Muscle of leg (tissue), 16 donors: ENCODE measurements at places on chromosomes 11 and 22.

GRCh38 chr11:96221244-96222070 lies 121.5 kb downstream of the MAML2 start:
- no peak for DNase-seq

- DNase-seq: no peak
Measured at GRCh38 chr11:73029403-73029802, 112.7 kb downstream of the FCHSD2 start.

GRCh38 chr11:126864934-126865333 lies 135.6 kb downstream of the KIRREL3 start:
- no peak for DNase-seq

DNA sequence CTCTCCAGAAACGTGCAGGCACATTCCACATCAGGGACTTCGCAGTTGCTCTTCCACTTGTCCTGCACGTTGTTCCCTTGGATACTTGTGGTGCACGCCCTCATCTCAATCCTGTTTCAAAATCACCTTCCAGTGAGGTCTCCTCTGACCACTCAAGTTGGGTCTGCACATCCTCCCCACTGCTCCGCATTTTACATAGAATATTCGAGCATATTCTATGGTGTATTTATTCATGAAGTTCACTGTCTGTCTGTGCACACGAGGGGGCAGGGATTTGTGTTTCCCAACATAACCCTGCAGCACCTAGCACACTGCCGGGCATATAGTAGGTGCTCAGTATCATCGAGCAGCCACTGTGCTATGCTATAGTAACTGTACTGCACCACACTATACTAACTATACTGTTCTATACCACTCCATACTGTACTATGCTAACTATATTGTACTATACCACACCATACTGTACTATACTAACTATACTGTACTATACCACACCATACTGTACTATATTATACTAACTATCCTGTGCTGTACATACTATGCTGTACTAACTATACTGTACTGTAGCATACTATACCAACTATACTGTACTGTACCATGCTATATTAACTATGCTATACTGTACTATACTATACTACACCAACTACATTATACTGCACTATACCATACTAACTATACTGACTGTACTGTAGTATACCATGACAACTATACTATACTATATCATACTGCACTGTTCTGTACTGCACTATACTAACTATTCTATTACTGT lies 30.3 kb downstream of the ELF5 start:
- no peak for DNase-seq

DNA sequence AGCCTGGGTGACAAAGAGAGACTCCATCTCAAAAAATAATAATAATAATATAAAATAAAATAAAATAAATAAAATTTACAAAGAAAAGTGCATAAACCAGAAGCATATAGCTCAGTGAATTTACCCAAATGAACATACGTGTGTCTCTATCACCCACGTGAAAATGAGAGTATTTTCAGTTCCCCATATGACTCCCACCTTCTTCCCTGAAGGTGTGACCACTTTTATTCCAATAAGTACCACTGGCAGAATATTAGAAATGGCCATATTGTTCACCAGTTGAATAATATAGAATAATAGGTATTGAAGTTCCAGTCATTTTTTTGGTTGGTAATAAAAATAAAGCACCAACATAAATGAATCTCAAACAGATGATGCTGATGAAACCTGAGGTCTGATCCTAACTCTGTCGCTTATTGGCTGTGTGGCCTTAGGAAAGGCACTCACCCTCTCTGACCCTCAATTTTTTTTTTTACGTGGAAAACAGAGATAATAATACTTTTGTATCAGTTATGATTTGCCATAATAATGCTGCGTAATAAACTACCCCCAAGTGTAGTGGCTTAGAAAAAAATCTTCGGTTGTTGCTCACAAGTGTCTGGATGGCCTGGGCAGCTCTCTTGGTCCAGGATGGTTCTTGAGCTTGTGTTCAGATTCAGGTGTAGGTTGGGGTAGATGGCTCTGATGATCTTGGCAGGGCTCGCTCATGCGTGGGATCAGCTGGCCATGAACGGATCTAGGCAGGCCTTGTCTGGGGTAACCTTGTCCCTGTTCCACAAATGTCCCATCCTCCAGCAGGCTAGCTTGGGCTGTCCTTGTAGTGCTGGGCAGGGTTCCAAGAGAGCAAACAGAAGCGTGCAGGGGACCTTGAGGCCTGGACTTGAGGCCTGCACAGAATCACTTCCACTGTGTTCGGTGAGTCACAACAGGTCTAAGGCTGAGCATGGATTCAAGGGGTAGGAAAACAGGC lies 88.1 kb downstream of the MYO18B start:
- no peak for DNase-seq

GRCh38 chr11:68841718-68842426 lies at the start of gene CPT1A:
Gene CPT1A (minus strand): TSS chr11:68841916. CDS start chr11:68815474, 26,442 bp downstream.
- DNase-seq: peak; percentile 88

- DNase-seq: peak; percentile 82
Measured at GRCh38 chr11:96188243-96189006, 154.6 kb downstream of the MAML2 start.

GRCh38 chr11:114185436-114185835 lies 110.8 kb upstream of the NNMT start:
- no peak for DNase-seq

- no peak for DNase-seq
Measured at GRCh38 chr11:132681971-132682370, 850.3 kb downstream of the OPCML start.

- DNase-seq: no peak
Measured at GRCh38 chr22:38971791-38972190, 10.4 kb upstream of the APOBEC3B start.

- DNase-seq: peak; percentile 18
Measured at GRCh38 chr22:45683248-45683647, 11.6 kb downstream of the ATXN10 start.

- DNase-seq: peak; percentile 72
Measured at GRCh38 chr22:26542831-26543230, 30.6 kb upstream of the TFIP11 start.

DNA sequence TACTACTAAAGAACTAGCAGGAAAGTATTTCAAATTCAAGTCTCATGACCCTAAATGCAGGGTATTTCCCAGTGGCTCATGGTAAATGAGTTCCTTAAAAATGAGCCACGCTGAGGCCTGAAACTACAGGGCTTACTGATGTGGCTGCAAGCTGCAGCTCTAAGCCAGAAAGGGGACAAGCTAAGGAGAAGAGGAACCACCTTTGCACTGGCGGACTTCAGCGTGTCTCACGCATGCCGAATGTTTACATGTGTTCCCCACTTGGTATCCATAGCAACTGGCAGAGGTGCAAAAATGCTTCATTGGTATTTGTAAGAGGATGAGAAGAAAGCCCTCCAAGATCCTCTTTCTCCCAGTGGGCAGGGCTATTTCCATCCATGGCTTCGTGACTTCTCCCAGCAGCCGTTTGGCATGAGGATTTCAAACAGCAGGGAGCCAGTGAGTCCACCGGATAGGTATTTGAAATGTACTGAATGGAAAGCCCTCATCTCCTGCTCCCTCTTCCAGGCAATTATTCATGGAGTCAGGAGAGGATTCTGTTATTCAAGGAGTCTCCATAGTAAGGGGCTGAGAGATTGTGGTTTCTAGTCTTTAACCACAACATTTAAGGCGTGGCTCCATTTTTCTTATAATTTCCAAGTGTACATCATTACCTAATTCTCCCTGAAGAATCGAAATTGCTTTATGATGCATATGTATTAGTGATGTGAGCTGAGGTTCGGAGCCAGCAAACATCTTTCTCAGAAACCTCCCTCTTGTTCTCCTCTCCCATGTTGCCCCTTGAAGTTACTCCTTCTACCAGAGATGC lies 55.3 kb upstream of the CD44 start:
- DNase-seq: peak; percentile 99

- DNase-seq: no peak
Measured at GRCh38 chr11:20327377-20327935, 36.1 kb upstream of the HTATIP2 start.

DNA sequence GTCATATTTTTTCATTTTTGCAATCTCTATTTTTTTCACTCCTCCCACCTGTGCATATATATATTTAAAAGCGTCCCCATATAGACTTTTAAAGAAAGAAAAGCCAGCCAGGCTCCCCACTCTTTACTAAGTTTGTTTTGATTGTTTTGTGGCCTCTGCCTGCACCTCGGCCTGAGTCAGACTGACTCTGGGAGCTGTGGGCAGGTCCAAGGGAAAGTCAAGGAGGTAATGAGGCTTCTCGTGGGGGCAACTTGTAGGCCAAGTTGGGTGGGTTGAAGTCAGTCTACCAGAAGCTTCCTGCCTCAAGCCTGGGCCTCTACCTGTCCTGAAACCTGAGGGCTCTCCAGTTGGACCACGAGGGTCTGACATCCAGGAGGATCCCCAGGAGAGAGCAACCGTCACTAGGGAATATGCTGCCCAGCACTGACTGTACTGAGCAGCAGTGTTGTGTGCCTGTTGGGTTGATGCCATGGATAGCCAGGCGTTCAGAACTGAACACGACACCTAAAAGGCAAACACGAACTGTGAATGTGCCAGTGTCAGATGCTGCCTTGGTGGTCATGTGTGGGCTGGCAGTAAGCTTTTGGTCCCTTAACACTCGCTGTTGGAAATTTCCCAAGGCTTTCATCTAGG lies 58.8 kb downstream of the BMAL1 start:
- DNase-seq: no peak

DNA sequence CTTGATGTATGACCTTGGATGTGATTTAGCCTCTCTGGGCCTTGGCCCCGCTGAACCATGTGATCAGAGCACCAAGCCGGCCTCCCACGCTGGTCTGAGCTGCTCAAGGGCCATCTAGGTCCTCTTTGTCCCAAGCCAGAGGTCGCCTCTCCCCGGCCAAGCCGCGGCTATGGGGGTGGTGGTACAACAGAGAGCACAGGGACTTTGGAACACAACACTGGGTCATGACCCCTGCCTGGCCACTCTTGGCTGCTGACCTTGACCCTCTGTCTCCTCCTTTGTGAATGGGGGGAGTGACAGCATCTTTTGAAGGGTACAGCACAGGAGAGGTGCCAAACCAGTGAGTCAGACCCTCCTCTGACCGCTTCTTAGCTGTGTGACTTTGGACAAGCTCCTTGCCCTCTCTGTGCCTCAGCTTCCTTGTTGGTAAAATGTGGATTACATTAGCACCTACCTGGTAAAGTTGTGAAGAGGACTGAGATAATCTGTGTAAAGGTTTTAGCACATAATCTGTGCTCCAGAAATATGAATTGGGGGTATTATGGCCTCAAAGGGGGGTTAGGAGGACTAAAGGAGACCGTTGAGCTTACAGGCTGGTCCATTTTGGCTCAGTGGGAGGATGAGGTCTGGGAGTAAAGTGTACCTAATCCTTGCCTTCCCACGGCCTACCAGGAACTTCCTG lies 4.7 kb downstream of the SCYL1 start:
- no peak for DNase-seq

- DNase-seq: no peak
Measured at GRCh38 chr11:34493468-34493867, 20.1 kb downstream of the ELF5 start.

- DNase-seq: no peak
Measured at GRCh38 chr11:67648140-67648795, 2.3 kb downstream of the ACY3 start.

DNA sequence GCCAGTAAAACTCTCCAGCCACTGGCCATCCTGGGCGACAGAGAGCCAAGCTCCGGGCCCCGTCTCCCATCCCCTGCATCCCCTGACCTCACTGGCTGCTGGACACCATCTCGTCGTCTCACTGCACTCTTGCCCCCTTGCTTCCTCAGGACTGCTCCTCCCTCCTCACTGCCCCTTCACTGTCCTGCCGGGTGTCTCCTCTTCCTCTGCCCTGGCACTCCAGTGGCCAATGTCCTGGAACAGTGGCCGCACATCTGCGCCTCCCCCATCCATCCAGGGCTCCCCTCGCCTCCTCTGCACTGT lies 800.4 kb downstream of the BRD1 start:
- no peak for DNase-seq

- DNase-seq: no peak
Measured at GRCh38 chr11:103901656-103902055, 134.8 kb upstream of the DDI1 start.

GRCh38 chr11:33059331-33060007 lies 20.1 kb downstream of the TCP11L1 start:
- DNase-seq: no peak

DNA sequence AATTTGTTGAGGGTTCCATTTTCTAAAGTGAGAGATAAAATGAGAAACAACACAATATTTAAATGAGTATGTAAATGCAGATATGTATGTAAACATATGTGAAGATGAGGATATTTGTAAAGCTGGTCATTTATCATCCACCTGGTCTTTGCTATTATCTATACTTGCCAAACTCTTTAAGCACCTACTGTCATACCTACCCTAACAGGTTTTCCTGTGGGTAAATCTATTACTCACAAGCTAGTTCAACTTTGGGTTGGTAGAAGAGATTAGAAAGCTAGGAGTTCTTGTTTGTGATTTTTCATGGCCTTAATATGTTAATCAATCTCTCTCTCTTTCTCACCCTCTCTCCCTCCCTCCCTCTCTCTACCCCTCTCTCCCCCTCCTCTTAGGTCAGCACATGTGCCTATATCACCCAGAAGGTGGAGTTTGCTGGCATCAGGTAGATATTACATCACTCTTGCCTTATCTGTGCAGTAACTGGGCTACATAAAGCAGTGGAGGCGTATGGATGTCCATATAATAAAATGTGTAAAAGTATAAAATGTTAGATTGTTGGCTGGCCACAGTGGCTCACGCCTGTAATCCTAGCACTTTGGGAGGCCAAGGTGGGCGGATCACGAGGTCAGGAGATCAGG lies 14.7 kb downstream of the DEPDC5 start:
- DNase-seq: no peak

DNA sequence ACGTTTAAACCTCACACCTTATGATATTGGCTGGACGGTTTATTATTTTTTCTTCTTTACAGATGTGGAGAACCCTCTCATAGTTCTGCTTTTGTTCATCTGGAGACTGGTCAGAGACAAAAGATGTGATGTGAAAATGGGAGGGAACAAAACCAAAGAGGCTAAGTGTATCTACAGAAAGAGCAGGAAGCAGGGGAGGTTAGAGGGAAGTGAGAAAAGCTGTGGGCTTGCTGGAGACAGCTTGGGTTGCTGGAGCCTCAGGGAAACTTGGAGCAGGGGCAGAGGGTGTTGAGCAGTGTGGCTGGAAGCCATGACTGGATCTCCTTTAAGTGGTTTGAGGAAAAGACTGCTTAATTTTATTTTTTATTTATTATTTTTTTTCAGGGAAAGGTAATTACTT lies 79.0 kb upstream of the SNX19 start:
- DNase-seq: peak; percentile 14

- peak; percentile 39 for DNase-seq
Measured at GRCh38 chr11:1202776-1203504, 19.9 kb upstream of the MUC5B start.

GRCh38 chr11:94400839-94401772 lies at the start of gene GPR83:
Gene GPR83 (minus strand): TSS chr11:94401419. CDS start chr11:94401247, 172 bp downstream.
- DNase-seq: peak; percentile 25

GRCh38 chr11:65502555-65503367 lies 3.9 kb downstream of the MALAT1 start:
- DNase-seq: peak; percentile 75

DNA sequence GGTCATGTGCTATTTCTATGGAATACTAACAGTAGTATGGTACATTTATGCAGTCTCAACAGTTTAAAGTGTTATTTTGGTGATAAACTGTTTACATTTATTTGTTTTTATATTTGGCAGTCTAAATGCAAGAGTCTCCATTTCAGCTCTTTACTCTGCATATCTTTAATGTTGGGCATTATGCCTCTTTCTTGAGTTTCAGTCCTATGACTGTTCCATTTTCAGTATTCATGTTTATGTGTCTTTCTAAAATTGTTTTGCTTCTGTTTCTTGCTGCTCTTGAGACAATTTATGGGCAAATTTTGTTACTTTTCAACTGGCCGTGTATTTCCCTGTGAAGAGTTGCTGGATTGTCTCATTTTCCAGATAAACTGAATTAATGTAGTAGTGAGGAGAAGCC lies 6.6 kb upstream of the RAB30 start:
- no peak for DNase-seq

- DNase-seq: no peak
Measured at GRCh38 chr11:81989093-81989492, 744.6 kb downstream of the FAM181B start.
